Stimulated activated CD4-positive, alpha-beta T cell treated with anti-CD3 and anti-CD28 coated beads, Interleukin-4, amount 100 ng/mL, for 48 hours (primary cell): ENCODE measurements at places on chromosomes 16 and 17.
A peak's percentile ranks its signal among the peaks of the same experiment; 100 is the strongest.

GRCh38 chr17:36594626-36595401 is 3.1 kb downstream of the DHRS11 start:
- DNase-seq, result no peak

GRCh38 chr17:57296231-57296630 is 39.9 kb downstream of the MSI2 start:
- DNase-seq, result no peak

DNA sequence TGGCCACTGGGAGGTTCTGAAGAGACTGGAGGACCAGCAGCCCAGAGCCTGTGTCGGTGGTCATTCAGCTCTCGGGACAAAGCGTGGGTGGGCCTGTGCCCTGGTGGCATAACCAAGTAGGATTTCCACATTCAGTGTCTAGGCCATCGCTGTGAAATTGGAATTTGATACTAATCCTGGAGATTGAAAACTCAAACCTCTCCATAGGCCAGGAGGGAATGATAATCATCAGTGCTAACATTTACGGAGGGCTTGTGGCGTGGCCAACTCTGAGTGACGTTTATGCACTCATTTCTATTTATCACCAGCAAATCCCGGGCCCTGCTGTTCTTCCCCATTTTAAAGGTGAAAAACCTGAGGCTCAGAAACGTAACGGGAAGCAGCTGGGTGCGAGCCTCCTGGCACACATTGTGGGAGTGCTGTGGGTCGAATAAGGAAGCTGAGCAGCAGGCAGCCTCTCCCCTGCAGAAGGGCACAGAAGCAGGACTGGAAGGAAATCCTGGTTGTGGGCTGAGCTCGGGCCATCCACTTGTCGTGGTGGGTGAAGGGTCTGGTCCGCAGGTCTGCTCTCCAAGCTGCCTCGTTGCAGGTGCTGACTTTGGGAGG is 33.1 kb downstream of the RAI1 start:
- no peak for DNase-seq

- DNase-seq, result no peak
Measured at GRCh38 chr17:29240477-29240876, 6.2 kb upstream of the CRYBA1 start.

DNA sequence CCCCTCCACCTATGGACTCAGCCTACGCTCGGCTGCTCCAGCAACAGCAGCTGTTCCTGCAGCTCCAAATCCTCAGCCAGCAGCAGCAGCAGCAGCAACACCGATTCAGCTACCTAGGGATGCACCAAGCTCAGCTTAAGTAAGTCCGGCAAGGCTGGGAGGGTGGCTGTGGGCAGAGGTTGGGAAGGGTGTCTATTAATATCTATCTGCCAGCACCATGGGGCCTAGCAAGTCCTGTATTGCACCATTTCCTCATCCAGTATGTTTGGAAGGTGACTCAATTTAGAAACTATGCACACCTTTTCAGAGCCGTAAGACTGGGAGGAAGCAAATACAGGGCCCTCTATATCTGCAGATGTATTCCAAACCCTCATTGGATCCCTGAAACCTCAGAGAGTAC is 45.0 kb upstream of the ARHGAP44 start:
- DNase-seq, result no peak

DNA sequence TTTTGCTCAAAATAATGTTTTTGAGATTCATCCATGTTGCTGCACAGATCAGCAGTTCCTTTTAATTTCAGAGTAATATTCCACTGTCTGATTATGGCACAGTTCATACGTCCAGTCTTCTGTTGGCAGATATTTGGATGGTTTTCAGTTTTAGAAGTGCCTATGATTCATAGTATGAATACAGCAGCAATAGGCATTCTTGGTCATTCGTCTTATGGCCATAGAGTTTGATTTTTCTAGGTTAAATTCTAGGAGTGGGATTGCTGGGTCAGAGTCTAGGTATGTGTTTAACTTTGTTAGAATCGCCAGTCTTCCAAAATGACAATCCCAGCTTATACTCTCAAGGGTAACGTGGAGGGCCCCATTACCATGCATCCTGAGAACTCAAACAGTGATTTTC is 11.5 kb upstream of the IL34 start:
- DNase-seq, result no peak

DNA sequence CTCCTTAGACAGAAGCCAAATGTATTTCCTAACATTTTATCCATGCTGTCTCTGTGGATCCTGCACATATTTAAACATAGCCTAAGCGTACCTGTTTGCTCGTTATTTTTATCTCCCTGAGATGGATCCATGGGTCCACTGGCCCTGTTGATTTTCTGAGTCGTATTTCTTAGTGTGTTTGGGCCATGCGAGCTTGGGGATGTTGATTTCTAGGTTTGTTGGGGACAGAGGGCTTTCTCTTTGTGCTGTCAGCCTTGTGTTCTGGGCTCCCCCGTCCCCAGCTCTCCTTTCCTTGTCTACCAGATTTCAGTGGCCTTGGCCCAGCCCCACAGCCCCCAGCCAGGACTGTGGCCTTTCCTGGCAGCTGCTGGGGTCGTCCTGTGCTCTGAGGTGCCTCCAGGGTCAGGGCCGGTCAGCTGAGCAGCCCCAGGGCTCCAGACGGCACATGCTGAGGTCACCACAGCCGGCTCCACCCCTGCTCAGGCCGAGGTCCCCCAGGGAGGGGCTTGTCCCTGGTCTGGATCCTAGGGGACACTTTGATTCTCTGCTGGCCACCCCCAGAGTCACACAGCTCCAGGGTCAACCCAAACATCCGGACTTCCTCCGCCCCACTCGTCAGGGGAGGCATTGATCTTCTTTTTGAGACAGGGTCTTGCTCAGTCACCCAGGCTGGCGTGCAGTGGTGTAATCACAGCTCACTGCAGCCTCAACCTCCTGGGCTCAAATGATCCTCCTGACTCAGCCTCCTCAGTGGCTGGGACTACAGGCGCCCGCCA is 4.4 kb downstream of the SSTR5 start:
- no peak for DNase-seq

DNA sequence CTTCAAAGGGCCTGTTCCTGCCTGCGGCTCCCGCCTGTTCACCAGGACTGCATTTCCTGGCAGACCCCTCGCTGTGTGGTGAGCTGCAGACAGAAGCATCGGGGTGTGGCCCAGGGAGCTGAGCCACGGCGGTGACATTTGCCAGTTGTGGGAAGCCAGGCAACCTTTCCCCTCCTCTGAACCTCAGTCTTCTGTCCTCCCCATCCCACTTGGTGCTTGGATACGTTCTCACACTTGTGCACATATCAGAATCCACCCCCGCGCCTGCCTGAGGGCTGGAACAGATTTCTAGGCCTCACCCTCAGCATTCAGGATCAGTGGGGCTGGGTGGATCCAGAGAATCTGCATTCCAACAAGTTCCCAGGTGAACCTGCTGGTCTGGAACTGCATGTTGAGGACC is 63.5 kb downstream of the CRISPLD2 start:
- no peak for DNase-seq

GRCh38 chr17:51365090-51365489 is 104.7 kb downstream of the UTP18 start:
- no peak for DNase-seq

- no peak for DNase-seq
Measured at GRCh38 chr16:29701214-29701555, 22.2 kb downstream of the QPRT start.

DNA sequence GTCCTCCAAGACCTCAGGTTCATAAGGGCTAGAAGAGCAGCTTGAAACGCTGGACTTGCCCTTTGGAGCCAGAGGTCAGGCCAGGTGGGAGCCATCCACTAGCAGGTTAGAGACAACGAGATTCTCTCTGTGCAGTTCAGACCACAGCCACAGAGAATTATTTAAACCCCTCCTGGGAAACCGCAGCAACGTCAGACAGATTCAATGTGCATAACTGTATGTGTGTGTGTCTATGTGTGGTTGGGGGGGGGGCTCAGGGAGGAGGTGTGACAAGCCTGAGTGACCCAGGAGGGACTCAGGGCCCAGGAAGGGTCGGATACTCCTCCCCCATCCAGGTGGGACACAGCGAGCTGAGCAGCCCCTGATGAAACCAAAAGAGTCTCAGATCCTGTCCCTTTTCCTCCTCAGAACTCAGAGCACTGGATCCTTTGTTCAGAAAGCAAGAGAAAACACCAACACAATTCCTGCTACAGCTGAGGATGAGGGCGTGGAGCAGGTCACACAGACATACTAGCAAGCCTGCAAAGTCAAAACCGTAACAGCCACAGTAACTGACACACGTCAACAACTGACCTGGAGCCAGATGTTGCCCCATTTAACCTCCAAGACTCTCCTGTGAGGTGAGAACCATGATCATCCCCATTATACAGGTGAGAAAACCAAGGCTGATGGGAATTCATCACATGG is 66.8 kb downstream of the XYLT1 start:
- no peak for DNase-seq

DNA sequence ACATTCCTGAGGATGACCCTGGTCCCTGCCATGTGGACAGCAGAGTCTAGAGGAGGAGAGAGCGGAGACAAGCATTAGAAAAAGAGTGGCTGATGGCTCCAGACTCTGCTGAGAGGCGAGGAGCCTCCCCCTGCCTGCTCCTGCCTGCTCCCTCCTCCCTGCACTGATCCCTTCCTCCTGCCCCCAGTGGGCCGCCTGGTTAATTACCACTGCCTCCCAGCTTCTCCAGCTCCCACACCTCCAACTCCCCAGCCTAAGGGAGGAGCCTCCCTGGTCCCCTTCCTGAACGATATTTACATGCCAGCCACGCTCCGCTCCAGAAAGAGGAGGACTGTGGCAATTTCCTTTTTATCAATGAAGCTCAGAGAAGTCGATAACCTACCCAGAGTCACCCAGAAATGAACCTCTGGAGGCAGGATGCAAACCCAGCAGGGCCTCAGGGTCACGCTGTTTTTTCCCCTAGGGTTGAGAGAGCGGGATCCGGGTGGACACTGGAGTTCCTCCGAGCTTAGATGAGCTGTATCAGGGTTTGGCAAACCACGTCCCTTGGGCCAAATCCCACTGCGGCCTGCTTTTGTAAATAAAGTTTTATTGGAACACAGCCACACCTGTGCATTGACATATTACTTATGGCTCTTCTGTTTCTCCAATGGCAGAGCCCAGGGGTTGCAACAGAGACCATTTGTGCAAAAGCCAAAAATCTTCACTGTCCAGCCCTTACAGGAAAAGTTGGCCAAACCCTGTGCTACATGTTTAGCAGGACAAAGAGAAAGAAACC is 27.1 kb upstream of the JPH3 start:
- no peak for DNase-seq

DNA sequence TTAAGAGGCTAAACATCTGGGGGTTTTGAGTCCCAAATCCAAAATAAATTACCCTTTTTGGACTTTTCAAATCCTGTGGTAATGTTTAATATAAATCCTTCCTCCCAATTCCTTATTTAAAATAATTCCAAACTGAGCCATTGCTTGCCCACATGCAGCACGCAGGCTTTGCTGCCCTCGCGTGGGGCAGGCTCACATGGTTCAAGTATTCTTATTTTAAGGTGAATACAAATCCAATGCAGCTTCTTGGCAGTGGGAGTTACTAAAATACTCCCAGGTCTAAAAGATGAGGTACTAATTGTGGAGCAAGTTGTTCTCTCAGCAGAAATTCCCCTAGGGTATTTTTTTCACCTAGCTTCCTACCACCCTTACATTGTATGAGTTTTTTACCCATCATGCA is 33.0 kb downstream of the CYB561 start:
- no peak for DNase-seq

- no peak for DNase-seq
Measured at GRCh38 chr16:88962478-88963152, 14.4 kb downstream of the CBFA2T3 start.

- DNase-seq, result no peak
Measured at GRCh38 chr17:2398655-2399571, 1.9 kb downstream of the MNT start.

DNA sequence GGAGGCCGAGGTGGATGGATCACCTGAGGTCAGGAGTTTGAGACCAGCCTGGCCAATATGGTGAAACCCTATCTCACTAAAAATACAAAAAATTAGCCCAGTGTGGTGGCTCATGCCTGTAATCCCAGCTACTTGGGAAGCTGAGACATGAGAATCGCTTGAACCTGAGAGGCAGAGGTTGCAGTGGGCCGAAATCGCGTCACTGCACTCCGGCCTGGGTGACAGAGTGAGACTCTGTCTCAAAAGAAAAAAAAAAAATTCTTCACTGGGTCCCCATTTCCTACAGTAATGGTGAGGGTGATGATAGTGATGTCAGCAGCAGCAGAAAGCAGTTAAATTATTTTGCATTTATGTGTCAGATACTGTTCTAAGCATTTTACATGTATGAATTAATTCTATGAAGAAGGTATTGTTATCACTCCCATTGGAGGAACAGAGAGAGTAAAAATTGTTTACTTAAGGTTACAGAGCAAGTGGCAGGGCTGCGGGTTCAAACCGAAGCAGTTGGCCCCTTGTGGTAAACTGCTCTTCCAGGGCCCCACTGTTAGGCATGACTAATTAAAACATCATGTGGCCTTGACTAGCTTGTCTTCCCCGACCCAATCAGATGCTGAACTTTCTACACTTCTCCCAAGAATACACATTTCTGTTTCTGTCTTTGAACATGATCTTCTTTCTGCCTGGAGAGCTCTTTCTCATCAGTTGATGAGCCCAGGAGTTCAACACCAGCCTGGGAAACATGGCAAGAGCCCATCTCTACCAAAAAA is 45.8 kb downstream of the STAT3 start:
- peak; percentile 51 for DNase-seq

DNA sequence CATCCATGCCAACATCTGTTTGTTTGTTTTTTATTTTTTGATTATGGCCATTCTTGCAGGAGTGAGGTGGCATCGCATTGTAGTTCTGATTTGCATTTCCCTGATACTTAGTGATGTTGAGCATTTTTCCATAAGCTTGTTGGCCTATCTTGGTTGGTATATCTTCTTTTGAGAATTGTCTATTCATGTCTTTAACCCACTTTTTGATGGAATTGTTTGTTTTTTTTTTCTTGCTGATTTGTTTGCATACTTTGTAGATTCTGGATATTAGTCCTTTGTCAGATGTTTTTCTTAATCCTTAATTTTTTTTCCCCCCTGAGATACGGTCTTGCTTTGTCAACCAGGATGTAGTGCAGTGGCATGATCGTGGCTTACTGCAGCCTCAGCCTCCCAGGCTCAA is 43.0 kb downstream of the RNF135 start:
- no peak for DNase-seq

DNA sequence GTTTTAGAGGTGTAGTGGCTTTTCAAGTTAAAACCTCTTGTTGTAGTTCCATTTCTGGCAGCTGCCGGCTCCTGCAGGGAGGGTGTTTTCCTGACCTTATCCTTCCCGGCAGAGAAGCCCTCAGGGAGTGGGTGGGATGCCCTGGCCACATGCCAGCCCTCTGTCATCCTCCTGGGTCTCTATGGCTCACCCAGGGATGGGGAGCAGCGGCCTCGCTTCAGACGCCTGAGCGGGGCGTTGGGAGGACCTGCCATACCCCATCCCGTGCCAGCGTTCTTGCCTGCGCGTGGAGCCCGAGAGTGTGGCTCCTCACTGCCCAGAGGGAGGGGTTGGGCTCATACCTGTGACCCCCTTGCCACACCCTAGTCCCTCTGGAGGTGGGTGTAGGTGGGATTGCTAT is 11.9 kb downstream of the KCNJ12 start:
- DNase-seq, result no peak

DNA sequence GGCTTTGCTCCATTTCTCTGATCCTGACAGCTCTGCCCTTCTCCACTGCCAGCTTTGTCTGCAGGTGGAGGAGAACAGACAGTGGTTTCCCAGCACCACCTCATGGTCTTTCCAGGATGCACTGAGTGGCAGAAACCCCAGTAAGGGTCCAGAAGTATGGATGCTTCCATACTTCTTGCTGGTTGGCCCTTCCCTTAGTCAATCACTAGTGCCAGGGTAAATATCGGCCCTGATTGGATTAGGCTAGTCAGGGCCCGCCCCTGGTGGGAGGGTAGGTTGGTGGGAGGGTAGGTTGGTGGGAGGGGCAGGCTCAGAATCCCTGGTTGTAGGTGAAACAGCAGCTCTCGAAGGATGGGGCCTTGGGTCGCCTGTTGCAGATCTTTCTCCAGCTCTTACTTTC is 10.2 kb downstream of the RNF213 start:
- DNase-seq, result peak; percentile 47
